ENCODE measurements at places on chromosomes 3 and 15.

DNA sequence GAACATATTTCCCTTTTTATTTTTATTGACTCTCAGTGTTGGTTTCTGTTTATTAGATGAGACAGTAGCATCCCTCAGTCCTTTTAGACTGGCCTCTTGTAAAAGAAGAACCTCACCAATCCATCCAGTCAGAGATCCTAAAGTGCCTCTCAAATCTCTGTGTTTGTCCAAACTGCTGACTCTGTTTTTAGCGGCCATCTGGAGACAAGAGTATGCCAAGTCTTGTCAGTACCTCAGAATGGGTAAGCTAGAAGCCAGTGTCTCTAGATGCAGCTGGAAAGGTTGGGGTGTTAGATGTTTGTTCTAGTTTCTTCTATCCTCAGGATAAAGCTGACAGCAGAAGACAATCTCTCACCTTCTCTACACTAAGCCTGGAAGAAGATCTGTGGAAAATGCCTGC, 537.7 kb upstream of the ZNF385D start:
- DNase-seq: no peak

DNA sequence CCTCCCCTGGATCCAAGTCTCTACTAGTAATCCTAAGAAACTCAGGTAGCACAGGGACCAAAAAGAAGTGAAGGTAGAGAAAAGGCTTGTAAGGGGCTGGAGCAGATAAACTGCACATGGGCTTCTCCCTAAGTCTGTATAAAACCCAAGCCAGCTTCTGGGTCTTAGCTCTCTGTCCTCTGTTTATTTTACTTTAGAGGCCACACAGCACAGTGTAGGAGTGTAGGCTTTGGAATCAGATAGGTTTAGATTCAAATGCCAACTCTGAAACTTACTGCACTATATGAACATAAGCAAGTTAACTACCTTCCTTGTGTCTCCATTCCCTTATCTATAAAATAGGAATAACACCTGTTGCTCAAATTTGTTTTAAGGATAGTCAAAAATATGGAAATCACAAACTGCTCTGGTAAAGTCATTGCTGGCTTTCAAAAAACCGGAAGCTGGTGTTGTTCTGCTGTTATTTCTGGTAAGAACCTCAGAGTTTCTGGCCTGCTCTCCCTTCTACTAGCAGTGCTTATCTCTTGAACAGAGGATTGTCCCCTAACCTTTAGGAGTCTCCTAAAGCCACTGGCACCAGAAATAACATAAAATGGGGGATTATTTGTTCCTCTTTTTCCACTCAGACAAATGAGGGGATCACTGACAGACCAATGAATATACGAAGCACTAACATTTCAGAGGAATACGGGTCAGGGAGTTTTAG, 33.8 kb downstream of the PIK3R4 start:
- DNase-seq: no peak

DNA sequence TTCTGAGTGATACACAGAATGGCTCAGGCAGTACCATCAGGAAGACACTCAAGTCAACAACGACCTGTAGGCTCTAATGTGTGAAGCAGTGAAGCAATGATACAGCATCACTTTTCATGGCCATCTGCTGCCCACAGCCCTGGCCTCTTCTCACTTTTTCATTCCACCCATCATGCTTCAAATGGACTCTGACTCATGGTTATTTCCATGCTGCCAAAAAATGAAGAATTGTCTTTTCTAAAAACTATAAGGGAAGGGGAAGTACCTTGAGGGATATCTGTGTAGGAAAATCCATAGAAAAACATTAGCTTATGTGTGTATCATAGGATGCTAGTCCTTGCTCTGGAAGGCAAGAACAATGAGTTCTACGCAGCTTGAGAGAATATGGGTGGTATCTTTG, 11.5 kb downstream of the HGD start:
- DNase-seq: no peak

DNA sequence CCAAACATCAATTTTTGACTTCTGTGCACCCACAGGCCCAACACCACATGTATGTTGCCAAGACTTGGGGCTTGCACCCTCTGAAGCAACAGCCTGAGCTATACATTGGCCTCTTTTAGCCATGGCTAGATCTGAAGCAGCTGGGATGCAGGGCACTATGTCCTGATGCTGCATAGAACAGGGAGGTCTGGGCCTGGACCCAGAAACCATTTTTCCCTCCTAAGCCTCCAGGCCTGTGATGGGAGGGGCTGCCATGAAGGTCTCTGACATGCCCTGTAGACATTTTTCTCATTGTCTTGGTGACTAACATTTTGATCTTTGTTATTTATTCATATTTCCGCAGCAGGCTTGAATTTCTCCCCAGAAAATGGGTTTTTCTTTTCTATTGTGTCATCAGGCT, 330.0 kb downstream of the PYDC2 start:
- no peak for DNase-seq

DNA sequence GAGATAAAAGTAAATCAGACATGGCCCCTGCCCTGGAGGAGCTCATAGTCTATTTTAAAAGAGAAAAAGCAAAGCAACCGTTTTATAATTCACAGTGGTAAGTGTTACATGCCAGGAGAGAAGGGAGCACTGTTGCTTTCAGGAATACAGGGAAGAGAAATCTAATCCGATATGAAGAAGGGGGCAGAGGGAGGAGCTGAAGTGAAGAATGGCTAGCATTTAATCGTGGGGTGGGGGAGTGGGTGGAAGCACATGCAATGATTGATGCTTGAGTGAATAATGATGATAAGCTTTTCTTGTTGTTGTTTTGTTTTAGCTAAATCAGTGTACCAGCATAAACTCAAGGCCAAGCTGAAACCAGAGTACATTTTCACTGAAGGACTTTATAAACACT, 629.5 kb downstream of the MAGI1 start:
- DNase-seq: no peak
